ENCODE measurements at places on chromosomes 4 and X. TPM values are rescaled to one million over a fixed set of nuclear protein-coding genes. Genes with fewer than 3 reads are reported as not detected.

GRCh38 chr4:48813964-48814363 lies 16.9 kb upstream of the OCIAD1 start:
- DNase-seq = no peak

GRCh38 chr4:3615386-3616286 lies 83.4 kb upstream of the LRPAP1 start:
- no peak for DNase-seq

DNA sequence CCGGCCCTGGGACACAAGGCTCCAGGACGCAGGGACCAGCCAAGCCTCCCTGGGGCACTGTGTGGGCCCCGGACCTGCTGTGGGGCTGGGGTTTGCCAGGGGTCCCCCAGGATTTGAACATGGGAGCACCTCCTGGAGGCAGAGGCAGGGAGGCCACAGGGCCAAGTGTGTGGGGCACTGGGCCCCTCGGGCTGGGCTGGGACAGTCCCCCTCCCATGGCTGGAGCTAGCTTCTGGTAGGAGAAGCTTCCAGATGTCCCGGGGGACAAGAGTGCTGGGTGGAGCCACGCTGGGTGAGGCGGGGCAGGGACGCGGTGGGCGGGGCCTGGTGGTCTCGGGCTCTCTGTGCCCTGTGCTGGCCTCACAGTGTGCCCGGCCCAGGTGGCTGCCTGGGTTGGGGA lies 18.6 kb downstream of the FGFRL1 start:
- DNase-seq = no peak

GRCh38 chrX:48958635-48959094 lies 1.3 kb upstream of the OTUD5 start:
- no peak for DNase-seq

DNA sequence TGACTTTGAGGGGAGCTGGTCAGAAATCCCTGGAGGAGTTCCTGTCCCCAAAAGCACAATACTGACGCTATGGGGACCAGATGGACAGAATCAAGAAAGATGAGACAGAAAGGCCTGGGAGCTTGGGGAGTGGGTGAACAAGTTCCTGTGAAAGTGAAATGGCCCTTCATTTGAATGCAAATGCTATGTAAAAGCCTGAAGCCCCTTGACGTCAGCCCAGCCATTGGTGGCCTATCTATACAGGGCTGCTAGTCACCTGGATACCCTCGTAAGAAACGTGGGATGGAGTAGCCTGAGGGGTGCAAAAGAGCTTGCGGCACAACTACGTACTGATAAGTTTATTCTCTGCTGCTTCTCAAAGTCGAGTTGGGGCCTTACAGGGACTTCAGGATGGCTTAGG lies at the start of gene CDX4:
Gene CDX4, plus strand, starts transcription at position 223 of the 400 bp plus-strand sequence. CDS start 201 bp downstream, outside the sequence.
- no peak for DNase-seq

The MSANTD1 gene
- 0.05 TPM for polyA plus RNA-seq

- DNase-seq = no peak
Observed at GRCh38 chrX:136674270-136674985, 26.5 kb downstream of the CD40LG start.

DNA sequence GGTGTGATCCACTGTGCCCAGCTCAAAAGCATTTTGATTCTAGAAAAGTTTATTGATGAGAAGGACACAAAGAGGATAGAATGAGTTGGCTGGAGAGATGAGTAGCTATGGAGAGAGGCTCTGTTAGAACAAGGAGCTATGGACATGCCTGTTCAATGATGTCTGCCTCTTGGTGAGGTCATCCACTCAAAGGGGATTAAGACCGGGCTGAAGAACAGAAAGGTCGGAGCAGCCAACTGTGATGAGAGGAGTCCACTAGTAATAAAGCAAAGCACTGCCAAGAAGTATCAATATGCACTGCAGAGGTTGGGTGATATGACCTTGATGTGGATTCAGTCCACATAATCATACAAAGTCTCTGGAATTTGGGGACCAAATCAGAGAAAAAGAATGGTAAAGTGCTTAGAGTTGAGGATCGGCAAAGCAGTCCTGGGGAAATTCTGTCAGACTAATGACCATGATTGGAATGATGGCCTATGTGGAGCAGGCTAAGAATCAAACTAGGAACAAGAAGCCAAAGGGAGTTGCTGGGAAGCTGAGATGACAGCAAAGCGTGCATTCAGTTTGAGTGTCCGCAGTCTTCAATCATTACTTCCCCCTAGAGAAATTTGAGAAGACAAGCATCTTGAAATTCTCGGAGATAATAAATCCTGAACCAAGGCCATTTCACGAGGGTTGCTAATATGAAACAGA lies 55.7 kb upstream of the MMAA start:
- DNase-seq = no peak

The RAB9A gene
- 43.5 TPM for polyA plus RNA-seq

- DNase-seq = no peak
Observed at GRCh38 chrX:48918643-48919340, at the start of gene PIM2. TSS of gene PIM2 (minus strand) at chrX:48919024. CDS start at chrX:48918834, 190 bp downstream.

The RIPPLY1 gene
- not detected for polyA plus RNA-seq

DNA sequence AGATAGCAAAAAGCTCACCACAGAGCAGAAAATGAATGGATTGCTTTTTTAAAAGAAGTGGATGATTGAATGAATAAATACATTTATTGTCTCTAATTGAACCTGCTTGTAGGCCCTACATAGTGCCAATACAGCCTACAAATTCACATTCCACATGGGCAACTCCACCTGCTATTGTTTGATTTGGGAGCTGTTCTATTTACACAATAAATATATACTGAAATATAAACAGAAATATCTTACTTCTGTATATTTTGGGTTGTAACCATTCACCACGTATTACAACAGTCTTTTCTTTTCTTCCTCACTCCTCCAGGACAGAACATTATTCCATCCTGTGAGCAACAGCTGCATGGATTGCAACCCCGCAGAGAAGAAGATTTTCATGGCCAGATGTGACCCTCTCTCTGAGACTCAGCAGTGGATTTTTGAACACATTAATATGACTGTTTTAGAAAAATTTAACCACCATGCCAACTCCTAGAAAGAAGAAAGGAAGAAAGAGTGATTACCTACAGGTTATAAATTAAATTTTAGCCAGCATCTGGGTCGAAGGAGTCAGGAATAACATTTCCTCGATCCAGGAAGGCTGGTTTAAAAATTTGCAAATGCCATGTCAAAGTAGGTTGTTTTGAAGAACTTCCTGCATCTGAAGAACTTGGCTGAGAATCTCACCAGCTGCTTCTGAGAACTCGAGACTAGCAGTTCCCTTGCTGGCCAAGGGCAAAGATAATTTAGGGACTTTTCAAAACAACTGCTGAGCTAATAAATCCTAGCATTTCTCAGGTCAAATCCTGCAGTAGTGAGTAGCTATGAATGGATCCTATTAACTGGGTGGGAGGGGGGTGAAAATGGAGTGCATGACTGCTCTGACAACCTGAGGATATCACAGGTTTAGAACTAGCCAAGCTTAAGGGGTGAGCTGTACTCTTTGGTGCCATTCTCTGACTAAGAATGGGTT lies 128.7 kb upstream of the GALNT7 start:
- no peak for DNase-seq

The APLN gene
- 1.8 TPM for polyA plus RNA-seq

DNA sequence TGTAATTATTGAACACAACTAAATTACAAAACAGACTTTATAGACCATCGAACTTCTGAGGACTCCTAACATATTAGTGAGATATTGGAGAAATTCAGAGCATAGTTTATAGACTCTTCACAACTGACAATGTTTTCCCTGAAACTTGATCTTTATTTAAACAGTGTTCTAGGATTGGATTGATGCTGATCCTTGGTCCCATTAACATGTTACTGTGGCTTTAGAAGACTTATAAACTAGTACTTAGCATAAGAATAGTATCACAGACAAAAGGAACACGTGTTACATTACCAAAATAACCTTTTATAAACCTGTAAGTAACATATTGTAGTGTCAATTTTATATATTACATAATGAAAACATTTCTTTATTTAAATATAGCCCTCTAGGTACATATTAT lies 689.6 kb downstream of the CCSER1 start:
- DNase-seq = no peak

The SPANXB1 gene
- polyA plus RNA-seq = not detected

DNA sequence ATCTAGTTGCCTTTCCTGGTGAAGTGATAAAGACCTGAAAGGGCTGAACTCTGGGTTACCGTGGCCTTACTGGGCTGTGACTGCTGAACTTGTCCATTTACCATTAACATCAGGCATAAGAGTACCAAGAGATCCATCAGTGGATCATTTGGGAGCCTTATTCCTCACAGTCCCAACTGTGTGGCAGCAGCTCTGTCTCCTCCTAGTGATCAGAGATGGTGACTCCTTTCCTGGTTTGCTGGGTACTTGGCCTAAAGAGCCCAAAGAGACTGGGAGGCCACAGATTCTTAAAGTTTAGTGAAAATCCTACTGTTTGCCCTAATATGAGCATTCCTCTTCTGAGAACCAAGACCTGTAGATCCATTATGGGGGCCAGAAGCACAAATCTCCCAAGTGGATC lies 56.3 kb upstream of the ATP6AP2 start:
- no peak for DNase-seq

GRCh38 chr4:168797194-168797593 lies 212.9 kb downstream of the CBR4 start:
- DNase-seq = no peak

The NPY1R gene
- 0.01 TPM for polyA plus RNA-seq

- no peak for DNase-seq
Observed at GRCh38 chrX:68945603-68946228, 116.9 kb downstream of the EFNB1 start.

DNA sequence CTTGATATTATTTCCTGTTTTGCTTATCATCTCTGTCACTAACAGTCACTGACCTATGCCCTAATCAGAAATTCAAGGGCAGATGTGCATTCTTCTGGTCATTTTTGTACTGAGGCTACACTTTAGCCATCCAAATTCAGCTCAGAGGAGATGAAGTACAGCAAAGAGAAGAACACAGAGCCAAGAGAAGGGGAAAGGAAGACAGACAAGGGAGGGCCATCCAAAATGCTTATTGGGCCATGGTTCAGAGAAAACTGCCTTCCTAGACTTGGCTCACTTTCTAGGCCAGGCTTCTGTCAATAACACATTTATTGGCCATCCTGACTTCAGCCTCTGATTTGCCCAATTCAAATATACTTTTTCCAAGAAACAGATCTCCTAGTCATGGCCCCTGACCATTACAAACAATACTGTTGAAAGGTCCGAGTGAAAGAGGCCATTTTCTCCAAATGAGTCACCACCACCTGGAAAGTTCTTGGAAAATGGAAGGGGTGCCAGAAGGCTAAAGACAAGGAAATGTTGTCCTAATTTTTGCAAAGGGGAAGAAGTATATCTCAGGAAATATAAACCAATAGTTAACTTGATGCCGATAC lies 56.4 kb downstream of the DCX start:
- no peak for DNase-seq

DNA sequence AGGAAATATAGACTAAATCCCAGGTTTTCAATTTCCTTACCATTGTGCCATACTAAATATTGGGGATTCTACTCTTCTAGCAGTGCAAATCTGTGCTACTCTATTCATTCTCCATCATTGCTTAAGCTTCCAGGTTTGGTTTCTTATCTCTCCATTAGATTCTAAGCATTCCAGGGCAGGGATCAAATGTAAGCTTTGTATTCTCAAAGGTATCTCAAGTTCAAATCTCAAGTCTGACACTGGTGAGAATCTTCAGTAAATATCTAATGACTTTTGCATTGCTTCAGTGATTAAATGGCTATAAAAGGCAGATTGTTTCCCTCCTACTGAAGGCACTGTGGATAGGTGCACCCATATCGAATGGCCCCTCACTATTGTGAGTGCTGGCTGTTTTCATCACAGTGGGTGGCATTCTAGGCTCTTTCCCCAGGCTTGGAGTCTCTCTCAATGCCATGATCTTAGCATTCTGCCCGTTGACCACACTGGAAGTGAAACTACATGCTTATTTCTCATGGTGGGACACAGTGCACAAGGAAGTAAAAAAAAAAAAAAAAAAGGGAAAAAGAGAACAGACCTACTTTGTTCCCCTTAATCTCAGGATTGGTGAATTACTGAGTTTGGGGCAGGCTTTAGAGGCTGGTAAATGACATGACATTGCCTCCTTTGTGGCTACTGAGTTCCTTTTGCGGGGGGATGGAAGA lies 28.7 kb downstream of the FAM9C start:
- DNase-seq = no peak

DNA sequence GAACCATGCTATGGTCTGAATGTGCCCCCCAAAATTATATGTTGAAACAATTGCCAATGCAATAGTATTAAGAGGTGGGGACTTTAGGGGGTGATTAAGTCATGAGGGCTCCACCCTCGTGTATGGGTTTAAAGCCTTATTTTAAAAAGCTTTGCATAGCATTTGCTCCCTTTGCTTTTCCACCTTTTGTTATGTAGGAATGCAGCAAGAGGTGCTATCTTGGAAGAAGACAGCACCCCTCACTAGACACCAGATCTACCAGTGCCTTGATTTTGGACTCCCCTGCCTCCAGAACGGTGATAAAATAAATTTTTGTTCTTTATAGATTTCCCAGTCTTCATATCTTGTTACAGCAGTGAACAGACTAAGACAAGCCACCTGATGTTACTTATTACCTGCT lies 23.3 kb upstream of the NPNT start:
- no peak for DNase-seq

DNA sequence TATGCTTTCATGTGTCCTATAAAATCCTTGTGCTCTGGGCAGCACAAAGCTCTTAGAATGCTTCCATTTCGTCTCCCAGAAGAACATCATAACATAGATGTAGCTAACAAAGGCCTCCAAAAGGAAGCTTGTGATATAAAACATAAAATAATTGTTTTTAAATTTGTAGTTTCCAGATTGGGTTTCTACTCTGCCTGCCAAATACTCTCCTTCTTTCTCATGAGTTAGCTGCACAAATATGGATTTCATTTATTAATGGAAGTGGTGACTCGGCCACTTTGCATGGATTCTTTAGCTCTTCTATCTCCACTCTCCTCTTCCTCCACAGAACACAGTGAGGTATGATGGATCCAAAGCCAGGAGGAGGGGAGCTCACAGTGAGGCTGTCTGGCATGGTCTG lies 265.4 kb downstream of the COL25A1 start:
- DNase-seq = no peak

- DNase-seq = no peak
Observed at GRCh38 chr4:156620786-156621185, 350.8 kb downstream of the PDGFC start.

DNA sequence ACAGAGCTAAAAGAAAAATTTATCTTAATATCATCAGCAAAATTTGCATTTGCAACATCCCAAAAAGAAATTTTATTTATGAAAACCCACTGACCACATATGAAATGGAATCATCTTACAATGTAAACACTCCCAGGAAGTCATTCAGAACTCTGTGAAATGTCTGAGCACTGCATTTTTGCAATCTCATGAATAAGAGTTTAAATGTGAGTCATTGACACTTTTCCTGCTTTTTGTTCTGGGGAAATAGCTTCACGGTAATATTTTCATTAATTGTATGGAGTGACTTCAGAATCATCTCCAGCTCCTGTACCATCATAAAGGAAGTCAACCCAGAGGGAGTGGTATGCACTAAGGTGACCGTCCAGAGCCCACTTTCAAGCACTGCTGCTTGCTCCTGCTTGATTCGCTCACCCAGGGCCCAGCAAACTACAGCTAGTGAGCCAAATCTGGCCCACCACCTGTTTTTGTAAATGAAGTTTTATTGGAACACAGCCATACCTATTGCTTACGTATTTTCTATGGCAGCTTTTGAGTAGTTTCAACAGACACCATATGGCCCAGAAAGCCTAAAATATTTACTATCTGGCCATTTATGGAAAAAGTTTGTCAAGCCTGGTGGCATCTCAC lies 17.2 kb downstream of the EDNRA start:
- no peak for DNase-seq

The GNRHR gene
- polyA plus RNA-seq = 0.45 TPM

The ERCC6L gene
- 4.1 TPM for polyA plus RNA-seq

The NUDT10 gene
- polyA plus RNA-seq = 0.24 TPM

The FAM149A gene
- polyA plus RNA-seq = 0.66 TPM
